ENCODE measurements at places on chromosomes 6 and 20. TPM values are rescaled to one million over a fixed set of nuclear protein-coding genes. Genes with fewer than 3 reads are reported as not detected.

PTPRT gene
- total RNA-seq, result not detected

BCAS1 gene
- not detected for total RNA-seq

RIPOR2 gene
- 13.2 TPM for total RNA-seq

OPRL1 gene
- 0.17 TPM for total RNA-seq
